ENCODE measurements at places on chromosomes 13 and 19.

DNA sequence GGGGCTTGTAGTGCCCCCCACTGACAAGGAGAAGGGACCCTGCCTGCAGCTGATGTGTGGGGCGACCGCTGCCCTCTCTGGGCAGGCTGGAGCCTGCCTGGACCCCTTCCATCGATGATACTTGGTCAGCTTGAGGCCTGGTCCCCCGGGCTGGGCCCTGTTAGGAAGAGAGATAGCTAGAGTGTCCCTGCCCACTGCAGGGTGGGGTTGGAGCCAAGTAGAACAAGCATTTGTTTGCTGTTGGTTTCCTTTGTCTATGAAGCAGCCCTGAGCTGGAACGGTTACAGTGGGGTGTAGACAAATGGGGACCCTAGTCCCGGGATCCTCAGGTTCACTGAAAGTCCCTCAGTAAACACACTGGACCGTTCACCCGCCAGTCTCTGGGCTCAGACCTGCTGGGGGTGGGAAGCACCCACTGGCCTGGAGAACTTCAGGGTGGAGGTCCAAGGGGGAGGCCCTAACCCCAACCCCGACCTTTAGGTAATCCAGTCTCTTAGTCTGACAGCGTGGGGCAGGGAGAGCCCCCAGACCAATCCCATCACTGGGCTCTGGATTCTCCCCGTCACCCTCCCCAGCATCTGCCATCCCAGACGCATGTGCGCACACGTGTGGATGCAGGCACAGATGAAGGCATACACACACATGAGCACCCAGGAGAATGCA lies 204.8 kb upstream of the ZNF536 start:
- DNase-seq: no peak

DNA sequence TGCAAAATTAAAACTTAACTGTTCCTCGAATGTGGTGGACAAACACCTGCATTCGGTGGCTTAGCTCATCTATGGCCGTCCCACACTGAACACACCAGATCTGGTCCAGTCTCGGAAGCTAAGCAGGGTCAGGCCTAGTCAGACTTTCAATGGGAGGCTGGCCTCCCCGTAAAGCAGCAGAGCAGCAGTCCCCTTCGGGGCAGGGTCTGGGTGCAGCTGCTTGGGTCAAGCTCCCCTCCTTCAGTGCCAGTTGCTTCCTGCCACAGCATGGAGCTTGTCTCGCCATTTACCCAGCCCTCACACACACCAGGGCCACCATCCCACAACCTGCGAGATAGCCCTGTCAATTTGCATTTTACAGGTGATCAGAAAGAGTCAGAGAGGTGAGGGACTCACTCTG lies 93.2 kb downstream of the TUBA3C start:
- no peak for DNase-seq

DNA sequence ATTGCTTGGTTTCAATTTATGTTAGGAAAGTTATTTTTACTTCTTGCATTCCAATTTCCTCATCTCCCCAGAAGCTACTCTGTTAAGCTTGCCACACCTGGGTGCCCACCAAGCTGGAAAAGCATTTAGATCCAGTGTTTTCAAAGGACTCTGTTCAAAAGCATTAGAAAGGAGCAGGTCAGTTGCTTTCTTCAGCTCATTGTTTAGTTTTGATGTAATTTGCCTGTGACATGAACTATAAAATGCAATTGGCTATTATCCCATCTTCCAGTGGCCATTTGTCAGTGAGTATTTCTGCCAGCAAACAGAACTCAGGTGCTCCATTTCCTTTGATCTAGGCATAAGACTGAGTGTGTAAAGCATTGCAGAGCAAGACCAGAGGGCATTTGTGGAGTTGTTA lies 46.7 kb upstream of the RNF113B start:
- no peak for DNase-seq

- no peak for DNase-seq
These were observed 26.8 kb downstream of the SLC7A1 start for GRCh38 chr13:29568731-29569130.

GRCh38 chr13:53612200-53612599 lies 583.6 kb downstream of the OLFM4 start:
- no peak for DNase-seq

- no peak for DNase-seq
These were observed 2.9 kb upstream of the ZNF134 start for GRCh38 chr19:57611113-57611512.

GRCh38 chr19:12064590-12065538 lies at the start of gene ZNF844:
Gene ZNF844 (plus strand): TSS chr19:12064731. CDS start chr19:12064874, 143 bp downstream.
- peak; percentile 89 for DNase-seq

DNA sequence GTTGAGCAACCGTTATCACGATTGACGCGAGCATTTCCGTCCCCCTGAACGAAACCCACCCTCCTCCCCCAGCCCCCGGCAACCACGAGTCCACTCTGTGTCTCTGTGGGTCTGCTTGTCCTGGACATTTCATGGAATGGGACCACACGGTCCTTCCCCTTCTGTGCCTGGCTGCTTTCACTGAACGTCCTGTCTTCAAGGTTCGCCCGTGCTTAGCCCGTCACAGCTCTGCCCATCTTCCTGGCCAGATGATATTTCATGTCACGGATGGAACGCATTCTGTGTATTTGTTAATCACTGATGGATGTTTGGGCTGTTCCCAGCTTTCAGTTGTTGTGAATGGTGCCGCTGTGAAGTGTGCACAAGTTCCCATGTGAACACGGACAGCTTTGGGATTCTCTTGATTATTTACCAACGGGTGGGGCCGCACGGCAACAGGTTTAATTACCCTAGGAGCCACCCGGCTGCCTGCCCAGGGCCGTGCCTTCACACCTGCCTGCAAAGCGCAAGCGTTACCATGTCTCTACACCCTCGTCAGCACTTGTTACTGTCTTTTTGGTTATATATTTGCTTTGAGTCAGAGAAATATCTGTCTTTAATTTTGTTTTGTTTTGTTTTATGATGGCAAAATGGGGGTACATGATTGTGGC lies 42.5 kb downstream of the RASA3 start:
- no peak for DNase-seq

DNA sequence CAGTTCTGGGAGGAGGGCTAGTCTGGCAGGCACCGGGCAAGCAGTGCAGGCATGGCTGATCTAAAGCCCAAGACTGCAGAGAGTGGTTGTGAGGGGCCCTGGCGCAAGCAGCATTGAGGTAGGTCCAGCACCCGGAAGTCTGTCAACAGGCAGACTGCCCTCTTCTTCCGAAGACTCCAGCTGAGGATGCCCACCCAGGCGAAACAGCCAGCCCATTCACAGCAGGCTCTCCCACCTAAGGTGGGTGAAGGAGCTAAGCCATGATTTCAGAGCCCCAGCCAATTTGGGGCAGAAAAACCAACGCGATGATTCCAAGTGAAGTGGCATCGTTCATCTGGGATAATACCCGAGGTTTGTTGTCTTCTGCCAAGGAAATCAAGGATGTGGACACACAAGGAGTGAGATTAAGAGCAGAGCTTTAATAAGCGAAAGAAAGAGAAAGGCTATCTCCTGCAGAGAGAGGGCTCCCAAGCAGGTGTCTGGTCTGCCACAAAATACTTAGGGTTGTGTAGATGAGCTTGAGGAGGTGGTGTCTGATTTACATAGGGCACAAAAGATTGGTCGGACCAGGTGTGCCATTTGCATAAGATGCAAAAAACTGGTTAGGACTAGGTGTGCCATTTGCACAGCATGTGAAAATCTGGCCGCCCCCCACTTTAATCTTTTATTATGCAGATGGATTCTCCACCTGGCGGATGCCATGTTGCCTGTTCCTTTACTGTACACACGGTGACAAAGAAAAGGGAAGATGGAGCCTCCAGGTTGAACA lies 22.6 kb downstream of the FAM124A start:
- no peak for DNase-seq

- no peak for DNase-seq
These were observed 27.7 kb upstream of the KCTD12 start for GRCh38 chr13:76913898-76914297.

- DNase-seq: no peak
These were observed 11.9 kb upstream of the SEMA6B start for GRCh38 chr19:4571305-4571917.

DNA sequence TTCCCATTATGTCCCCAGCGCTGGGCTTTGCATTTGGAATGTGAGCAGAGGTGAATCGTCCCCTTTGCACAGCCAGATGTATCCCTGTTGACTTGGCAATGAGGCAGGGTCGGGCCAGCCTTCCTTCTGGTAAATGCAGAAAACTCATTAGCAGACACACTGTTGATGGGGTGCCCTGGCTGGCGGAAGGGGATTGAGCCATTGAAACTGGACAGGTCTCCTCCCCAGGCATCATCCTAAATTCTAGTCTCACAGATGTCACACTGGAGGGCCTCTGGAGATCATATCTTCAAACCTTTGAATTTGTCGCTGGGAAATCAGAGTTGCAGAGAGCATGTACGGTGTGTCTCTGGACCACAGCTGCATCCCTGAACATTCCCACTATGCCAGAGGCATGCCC lies 219.5 kb upstream of the TSHZ3 start:
- no peak for DNase-seq

DNA sequence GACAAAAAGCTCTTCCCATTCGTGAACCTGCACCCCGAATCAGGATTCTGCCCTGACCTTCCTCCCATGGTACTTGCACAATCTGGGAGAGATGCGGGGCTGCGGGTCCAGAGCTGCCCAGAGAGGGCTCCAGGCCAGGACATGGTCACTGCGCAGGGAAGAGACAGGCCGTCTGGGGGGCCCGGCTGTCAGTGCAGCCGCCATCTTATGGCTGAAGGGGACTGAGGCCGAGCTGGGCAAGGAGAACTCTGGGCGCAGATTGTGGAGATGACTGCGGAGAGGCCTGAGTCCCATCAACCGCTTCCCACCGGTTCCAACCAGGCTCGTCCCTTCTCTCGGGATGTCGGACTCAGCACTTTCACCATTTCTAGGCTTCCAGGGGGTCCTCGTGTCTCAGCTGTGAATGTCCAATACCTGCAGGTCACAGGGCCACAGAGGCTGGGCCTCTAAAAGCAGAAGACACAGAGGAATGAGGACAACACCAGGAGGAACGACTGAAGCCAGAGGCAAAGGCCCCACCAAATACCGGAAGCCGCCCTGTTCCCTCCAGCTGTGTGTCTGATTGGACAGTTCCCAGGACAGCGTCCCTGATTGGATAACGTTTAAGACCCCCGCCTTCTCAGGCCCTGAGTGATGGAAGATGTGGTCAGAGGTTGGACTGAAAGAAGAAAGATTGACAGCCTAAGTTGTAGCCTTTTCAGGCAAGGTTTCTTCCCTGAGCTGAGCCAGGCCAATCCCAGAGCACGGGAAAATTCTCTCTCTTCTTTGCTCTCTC lies 117.1 kb upstream of the ZNF91 start:
- DNase-seq: no peak

- DNase-seq: no peak
These were observed 1274.6 kb downstream of the SLITRK5 start for GRCh38 chr13:88945793-88946192.

- DNase-seq: no peak
These were observed 6.2 kb downstream of the XAB2 start for GRCh38 chr19:7622933-7623685.

- DNase-seq: no peak
These were observed 406.7 kb upstream of the ZNF507 start for GRCh38 chr19:31938675-31939074.

DNA sequence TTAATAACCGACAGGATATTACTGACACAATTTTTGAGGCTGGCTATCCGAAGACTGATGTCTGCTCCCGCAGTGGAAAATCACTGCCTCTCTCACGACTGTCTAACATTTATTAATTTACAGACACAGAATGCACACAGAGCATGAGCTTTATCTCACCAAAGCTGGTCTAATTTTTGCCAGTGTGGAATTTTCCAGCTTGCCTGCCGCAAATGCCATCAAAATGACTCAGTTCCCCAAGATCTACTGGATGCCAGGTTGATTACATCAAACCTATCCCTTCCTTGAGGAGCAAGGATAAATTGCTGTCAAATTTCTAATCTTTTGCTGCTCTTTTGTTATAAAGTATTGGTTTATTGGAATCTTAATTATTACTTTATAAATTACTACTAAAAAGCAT lies 1775.1 kb upstream of the PCDH20 start:
- DNase-seq: no peak

- DNase-seq: no peak
These were observed 322.3 kb upstream of the TSHZ3 start for GRCh38 chr19:31671411-31672035.

DNA sequence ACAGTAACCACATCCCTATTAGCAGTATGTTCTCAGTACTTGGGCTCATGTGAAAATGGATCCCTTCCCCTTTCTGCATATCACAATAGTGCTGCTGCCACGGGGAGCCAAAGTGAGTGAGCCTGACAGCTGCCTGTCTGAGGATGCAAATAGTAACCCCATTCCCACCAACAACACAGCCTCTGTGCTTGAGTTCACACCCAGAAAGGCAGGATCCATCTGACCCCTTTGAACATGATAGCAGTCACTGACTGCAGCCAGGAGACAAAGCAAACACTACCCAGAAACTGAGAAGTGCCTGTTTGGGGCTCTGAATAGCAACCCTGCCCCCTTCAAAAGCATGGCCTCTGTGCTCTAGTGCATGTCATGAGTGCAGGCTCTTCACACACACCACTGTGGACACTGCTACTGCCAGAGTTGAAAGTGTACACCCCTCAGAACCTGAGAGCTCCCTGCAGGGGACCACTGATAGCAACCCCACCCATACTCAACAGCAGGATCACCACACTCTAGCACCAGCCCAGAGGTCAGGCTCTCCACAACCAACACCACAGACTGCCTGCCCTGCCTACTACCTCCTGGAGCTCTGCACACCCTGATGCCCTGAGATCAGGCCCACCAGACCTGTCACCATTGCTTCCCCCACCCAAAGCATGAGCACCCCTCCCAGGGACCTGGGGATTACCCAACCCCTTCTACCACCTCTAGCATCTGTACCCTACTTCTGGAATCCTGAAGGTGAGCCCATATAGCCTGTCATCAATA lies 1563.5 kb upstream of the PRR20A start:
- DNase-seq: no peak

- DNase-seq: peak; percentile 25
These were observed 19.5 kb downstream of the COMP start for GRCh38 chr19:18771328-18772242.

DNA sequence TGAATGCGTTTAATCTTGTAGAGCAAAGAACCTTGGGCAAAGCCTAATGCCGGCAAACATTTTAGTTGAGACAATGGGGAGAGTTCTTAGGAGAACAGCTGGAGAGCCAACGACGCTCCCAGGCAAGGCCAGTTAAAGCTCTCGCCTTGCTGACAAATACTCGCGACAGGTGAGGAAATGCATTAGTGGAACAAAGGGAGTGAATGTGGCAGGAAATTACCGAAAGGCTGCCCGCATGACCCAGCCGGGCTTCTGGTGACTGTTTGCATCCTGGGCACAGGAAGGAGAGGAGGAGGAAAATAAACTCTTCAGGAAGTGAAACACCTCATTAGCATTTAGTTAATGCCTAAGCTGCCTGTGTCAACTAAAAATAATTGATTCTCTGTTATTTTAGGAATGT lies 74.6 kb downstream of the SHISA2 start:
- peak; percentile 4 for DNase-seq

GRCh38 chr13:44969551-44970484 lies 19.5 kb downstream of the NUFIP1 start:
- DNase-seq: no peak
